CD4-positive, CD25-positive, alpha-beta regulatory T cell (primary cell): ENCODE measurements at places on chromosomes 11 and 22. TPM values are rescaled to one million over a fixed set of nuclear protein-coding genes. Genes with fewer than 3 reads are reported as not detected.

Gene GPHA2
- not detected for total RNA-seq

- peak overlapping the region; percentile 99 for H3K27ac ChIP-seq
- no peak for DNase-seq
- peaks cover 71% of the 10 kb centered on the region for H3K36me3 ChIP-seq
- no peaks in the 10 kb centered on the region for H3K27me3 ChIP-seq
- peak overlapping the region; percentile 72 for H3K4me3 ChIP-seq
Measured at GRCh38 chr11:65653229-65654225, 9.2 kb downstream of the RELA start.

GRCh38 chr11:10762185-10762584 is 11.1 kb downstream of the CTR9 start:
- H3K27me3 ChIP-seq = no peaks in the 10 kb centered on the region
- H3K27ac ChIP-seq = no peak overlapping the region
- H3K36me3 ChIP-seq = peaks cover 52% of the 10 kb centered on the region
- no peaks in the 10 kb centered on the region for H3K4me1 ChIP-seq
- DNase-seq = no peak
- H3K4me3 ChIP-seq = no peak overlapping the region

Gene CERK
- 105 TPM for total RNA-seq

GRCh38 chr11:134097166-134097565 is 28.3 kb downstream of the JAM3 start:
- no peak overlapping the region for H3K27ac ChIP-seq
- DNase-seq = no peak
- H3K27me3 ChIP-seq = peaks cover 3% of the 10 kb centered on the region
- no peaks in the 10 kb centered on the region for H3K36me3 ChIP-seq

GRCh38 chr11:122367809-122368231 is 251.8 kb upstream of the BLID start:
- no peaks in the 10 kb centered on the region for H3K4me1 ChIP-seq
- no peaks in the 10 kb centered on the region for H3K27me3 ChIP-seq
- H3K4me3 ChIP-seq = no peak overlapping the region
- DNase-seq = no peak

- no peaks in the 10 kb centered on the region for H3K36me3 ChIP-seq
- H3K4me1 ChIP-seq = no peaks in the 10 kb centered on the region
- no peaks in the 10 kb centered on the region for H3K27me3 ChIP-seq
- no peak overlapping the region for H3K4me3 ChIP-seq
Measured at GRCh38 chr11:24734742-24735237, 237.9 kb downstream of the LUZP2 start.

DNA sequence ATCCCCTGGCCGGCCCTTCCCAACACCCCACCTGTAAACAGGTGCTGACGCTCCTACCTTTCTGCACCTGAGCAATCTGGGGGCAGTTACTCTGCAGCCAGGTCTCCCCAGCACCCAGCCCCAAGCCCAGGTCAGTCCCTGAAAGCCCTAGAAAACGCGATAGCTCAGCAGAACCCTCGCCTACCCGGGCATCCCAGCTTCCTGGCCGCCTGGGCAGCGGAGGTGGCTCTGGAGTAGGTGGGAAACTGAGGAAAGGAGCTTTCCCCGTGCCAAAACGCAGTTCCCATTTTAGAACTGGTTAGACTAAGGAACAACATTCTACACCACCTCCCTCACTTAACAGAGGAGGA is 445 bp downstream of the SYTL2 start:
- no peak overlapping the region for H3K27ac ChIP-seq
- no peaks in the 10 kb centered on the region for H3K36me3 ChIP-seq
- peak overlapping the region; percentile 73 for H3K4me3 ChIP-seq

DNA sequence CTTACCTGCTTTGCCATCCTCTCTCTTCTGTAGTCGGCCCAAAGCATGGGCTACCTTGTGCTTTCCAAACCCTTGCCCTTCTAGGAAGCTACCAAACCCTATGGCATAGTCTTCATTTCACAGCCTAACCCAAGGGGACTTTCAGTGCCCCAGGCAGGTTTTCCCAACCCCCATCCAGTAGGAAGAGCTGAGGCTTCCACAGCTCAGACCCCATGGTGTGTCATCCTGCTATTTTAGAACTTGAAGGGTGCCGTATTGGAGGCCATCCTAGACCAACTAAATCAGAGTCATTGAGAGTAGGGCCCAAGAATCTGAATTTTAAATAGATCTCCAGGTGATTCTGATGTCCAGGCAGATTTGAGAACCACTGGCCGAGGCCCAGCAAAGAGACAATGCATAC is 31.9 kb upstream of the TUB start:
- no peak overlapping the region for H3K4me3 ChIP-seq
- no peak for DNase-seq
- no peaks in the 10 kb centered on the region for H3K4me1 ChIP-seq
- no peaks in the 10 kb centered on the region for H3K27me3 ChIP-seq
- no peaks in the 10 kb centered on the region for H3K36me3 ChIP-seq

DNA sequence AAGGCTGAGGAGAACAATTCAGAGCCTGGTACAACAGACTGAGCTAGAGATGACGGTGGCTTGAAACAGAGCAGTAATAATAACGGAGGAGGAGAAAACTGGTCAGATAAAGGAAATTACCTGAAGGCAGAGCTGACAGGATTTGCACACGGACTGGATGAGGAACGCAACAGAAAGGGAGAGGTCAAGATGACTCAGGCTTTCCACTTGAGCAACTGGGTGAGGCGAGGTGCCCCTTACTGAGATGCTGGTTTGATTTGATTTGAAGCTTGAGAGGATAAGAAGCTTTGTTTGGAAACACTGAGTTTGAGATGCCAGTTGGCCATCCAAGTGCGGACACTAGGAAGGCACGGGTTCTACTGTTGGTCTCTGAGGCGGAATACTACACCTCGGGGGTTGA is 35.4 kb upstream of the NRIP3 start:
- peaks cover 6% of the 10 kb centered on the region for H3K27me3 ChIP-seq
- H3K27ac ChIP-seq = no peak overlapping the region
- H3K4me1 ChIP-seq = no peaks in the 10 kb centered on the region

- H3K4me3 ChIP-seq = no peak overlapping the region
- DNase-seq = no peak
- H3K36me3 ChIP-seq = peaks cover 2% of the 10 kb centered on the region
- peaks cover 17% of the 10 kb centered on the region for H3K4me1 ChIP-seq
Measured at GRCh38 chr11:46553814-46554212, 40.0 kb downstream of the AMBRA1 start.

DNA sequence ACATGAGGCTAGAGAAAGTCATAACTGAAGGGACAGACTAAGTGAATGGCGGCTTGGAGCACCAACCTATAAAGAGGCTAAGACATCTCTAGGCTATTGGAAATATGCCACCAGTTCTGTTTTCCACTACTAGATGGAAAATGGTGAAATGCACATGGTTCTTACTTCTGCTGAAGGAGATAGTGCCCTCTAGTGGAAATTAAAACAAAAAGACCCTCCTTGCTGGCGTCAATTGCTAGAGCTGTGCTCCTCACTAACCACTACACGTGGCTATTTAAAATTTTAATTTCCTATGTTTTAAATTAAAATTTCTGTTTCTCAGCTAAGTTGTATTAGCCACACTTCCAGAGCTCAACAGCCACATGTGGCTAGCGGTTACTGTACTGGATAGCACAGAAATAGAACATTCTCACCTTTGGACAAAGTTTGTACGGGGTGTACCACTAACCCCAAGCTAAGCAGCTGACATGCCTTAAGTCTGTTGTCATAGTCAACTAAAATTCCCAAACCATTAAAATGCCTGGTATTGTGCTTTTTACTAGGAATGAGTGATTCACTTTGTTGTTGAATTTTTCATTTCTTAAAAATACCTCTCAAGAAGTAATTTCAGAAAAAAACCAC is 34.1 kb upstream of the CALCA start:
- H3K27ac ChIP-seq = no peak overlapping the region
- no peak overlapping the region for H3K4me3 ChIP-seq
- peaks cover 29% of the 10 kb centered on the region for H3K27me3 ChIP-seq

Gene CADM1
- total RNA-seq = 6.9 TPM

Gene C11orf86
- total RNA-seq = not detected

Gene CRYBB3
- total RNA-seq = not detected

Gene OR52D1
- total RNA-seq = not detected

DNA sequence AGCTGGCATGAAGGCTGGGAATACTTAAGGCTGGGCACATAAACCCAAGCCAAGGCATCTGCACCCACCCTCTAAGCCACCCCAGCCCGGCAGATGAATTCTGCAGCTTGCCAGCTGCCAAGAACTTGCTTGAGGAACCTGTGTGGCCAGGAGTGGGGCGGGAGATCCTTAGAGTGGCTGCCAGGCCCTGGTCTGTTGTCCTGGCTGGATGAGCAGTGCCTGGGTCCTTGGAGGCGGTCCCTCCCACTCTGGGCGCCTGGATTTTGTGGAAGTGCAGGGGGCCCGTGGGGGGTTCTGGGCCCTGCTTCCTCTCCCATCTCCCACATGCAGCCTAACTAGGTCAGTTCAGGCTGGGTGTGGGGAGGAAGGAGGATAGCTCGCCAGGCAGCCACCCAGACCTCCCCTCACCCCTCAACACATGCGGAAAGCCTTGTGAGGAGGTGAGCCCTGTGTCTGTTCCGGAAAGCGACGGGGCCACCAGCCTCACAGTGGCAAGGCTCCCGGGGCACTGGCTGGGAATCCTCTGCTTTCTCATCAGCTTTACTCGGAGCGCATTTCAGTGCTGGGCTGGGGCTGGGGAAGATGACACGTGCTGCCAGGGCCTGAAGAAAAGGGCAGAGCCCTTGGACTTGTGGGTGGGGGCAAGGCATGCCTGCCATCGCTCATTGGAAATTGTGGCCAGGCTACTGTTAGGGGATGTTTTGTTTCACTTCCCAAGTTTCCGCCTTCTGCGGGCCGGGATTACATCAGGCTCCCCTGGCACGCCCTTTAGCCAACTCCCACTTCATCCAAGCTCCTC is 8.4 kb downstream of the DAGLA start:
- no peaks in the 10 kb centered on the region for H3K27me3 ChIP-seq
- no peak overlapping the region for H3K4me3 ChIP-seq
- no peaks in the 10 kb centered on the region for H3K36me3 ChIP-seq
- DNase-seq = no peak

- no peaks in the 10 kb centered on the region for H3K36me3 ChIP-seq
- no peak overlapping the region for H3K4me3 ChIP-seq
- H3K27ac ChIP-seq = no peak overlapping the region
- H3K4me1 ChIP-seq = no peaks in the 10 kb centered on the region
- no peak for DNase-seq
Measured at GRCh38 chr11:41498726-41499125, 39.3 kb upstream of the LRRC4C start.

- no peaks in the 10 kb centered on the region for H3K27me3 ChIP-seq
- no peak for DNase-seq
- no peak overlapping the region for H3K4me3 ChIP-seq
Measured at GRCh38 chr22:30261134-30261533, 5.5 kb downstream of the OSM start.

Gene POLDIP3
- total RNA-seq = 81.0 TPM

DNA sequence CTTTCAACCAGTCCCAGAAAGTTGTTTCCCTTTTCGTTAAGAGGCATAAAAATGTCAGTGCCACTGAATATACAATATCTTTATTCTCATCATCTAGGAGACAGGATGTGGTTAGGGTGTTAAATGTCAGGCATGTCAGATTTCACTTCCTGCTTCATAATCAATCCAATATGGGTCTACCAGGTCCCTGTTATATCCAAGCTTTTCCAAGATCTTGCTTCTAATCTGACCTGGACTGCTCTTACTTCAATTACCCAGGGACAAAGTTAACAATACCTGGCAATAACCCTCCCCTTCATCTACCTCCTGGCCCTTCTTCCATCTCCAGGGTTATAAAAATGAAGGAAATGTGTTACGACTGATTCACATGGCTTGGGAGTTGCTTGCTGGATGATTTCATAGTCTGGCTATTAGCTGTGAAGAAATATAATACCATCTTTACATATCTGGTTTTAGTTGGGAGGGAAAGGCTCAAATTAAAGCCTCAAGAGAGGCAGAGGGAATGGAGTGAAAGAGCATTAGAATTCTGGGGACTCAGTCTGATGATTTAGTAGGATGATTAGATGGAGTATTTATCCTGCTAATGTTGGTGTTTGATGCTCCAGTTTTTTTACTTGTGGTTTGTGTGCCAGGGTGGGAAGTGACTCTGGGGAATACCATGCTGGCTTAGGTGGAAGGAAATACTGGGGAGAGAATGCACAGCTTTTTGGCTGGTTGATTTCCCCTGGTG is 534.3 kb downstream of the ETS1 start:
- peak overlapping the region; percentile 63 for H3K27ac ChIP-seq
- no peaks in the 10 kb centered on the region for H3K36me3 ChIP-seq
- peak; percentile 43 for DNase-seq
- peak overlapping the region; percentile 91 for H3K4me3 ChIP-seq

GRCh38 chr22:35065796-35066218 is at the start of gene ISX:
TSS of gene ISX (plus strand) at chr22:35066158. CDS start at chr22:35067088, 930 bp downstream.
- no peaks in the 10 kb centered on the region for H3K4me1 ChIP-seq
- no peaks in the 10 kb centered on the region for H3K36me3 ChIP-seq
- H3K27me3 ChIP-seq = no peaks in the 10 kb centered on the region
- DNase-seq = no peak
- H3K4me3 ChIP-seq = no peak within 1 kb of the TSS
- no peak within 1 kb of the TSS for H3K27ac ChIP-seq

GRCh38 chr11:120137611-120138521 is at the start of gene TRIM29:
TSS of gene TRIM29 (minus strand) at chr11:120138113. CDS start at chr11:120138031, 82 bp downstream.
- no peak within 1 kb of the TSS for H3K27ac ChIP-seq
- no peak within 1 kb of the TSS for H3K4me3 ChIP-seq
- H3K36me3 ChIP-seq = no peaks in the 10 kb centered on the region
- H3K4me1 ChIP-seq = no peaks in the 10 kb centered on the region
- no peak for DNase-seq

- H3K27me3 ChIP-seq = no peaks in the 10 kb centered on the region
- peaks cover 12% of the 10 kb centered on the region for H3K36me3 ChIP-seq
- H3K27ac ChIP-seq = no peak overlapping the region
- no peak overlapping the region for H3K4me3 ChIP-seq
- H3K4me1 ChIP-seq = peaks cover 11% of the 10 kb centered on the region
Measured at GRCh38 chr11:106015066-106015465, 7.0 kb downstream of the MSANTD4 start.

DNA sequence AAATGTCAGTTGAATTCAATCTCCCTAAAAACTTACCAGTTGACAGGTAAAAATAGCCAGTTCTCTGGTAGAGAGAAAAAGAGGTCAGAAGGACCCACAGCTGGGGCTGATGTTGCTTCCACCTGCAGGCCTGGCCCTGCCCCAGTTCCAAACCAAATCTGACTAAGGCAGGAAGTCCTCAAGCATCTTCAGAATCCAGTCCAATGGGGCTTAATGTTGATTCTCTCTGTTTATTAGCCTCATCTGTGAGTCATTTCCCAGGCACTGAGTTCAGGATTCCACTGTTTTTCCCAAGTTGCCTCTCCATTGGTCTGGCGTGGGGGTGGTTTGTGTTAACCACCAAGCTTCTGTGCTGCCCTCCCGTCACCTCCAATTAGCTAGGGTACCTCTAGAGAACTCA is 601.8 kb downstream of the INSC start:
- H3K4me1 ChIP-seq = no peaks in the 10 kb centered on the region
- no peaks in the 10 kb centered on the region for H3K36me3 ChIP-seq
- no peak overlapping the region for H3K4me3 ChIP-seq
- H3K27ac ChIP-seq = no peak overlapping the region
- DNase-seq = no peak
- no peaks in the 10 kb centered on the region for H3K27me3 ChIP-seq
